CD8-positive, alpha-beta memory T cell (primary cell): ENCODE measurements at places on chromosomes 11 and 22. TPM values are rescaled to one million over a fixed set of nuclear protein-coding genes. Genes with fewer than 3 reads are reported as not detected.

DNA sequence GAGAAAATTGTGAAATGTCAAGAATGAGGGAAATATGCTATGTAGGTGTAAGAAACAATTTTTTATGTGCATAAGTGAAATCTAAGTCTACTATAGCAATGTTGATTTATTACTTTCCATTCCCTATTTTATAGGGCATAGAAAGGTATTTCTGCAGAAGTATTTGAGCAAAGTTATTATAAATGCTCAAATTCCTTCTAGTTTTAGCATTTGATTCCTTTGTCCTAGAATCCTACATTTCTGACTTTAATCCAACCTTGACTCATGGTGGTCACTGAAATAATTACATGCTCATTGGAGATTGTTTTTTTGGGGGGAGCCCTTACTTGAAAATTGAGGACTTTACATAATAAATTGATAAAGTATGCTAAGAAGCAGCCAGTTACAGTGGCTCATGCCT lies 716.6 kb upstream of the LUZP2 start:
- H3K27ac ChIP-seq = no peak overlapping the region
- H3K36me3 ChIP-seq = no peaks in the 10 kb centered on the region
- H3K4me1 ChIP-seq = no peaks in the 10 kb centered on the region

- H3K4me1 ChIP-seq = no peaks in the 10 kb centered on the region
- H3K27ac ChIP-seq = no peak overlapping the region
- no peak overlapping the region for H3K4me3 ChIP-seq
- no peaks in the 10 kb centered on the region for H3K36me3 ChIP-seq
Measured at GRCh38 chr11:108432783-108433182, 34.5 kb downstream of the C11orf65 start.

DNA sequence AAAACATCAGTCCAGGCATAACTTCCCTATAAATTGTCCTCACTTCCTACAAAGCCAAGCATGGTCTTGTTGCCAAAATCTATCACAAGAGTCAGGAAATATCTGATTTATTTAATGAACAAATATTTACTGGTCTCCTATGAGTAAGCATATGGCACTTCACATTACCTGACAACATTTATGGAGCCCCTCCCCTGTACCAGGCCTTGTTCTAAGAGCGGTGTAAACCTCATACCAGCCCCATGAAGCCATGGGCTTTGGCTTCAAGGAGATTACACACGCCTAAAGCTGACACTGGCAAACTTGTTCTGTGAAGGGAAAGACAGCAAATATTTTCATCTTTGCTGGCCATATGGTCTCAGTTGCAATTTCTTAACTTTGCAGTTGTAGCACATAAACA lies 43.0 kb upstream of the EIF3D start:
- no peaks in the 10 kb centered on the region for H3K27me3 ChIP-seq
- no peak for DNase-seq
- no peaks in the 10 kb centered on the region for H3K36me3 ChIP-seq

GRCh38 chr11:101914341-101914737 lies 471 bp upstream of the CEP126 start:
- H3K36me3 ChIP-seq = no peaks in the 10 kb centered on the region
- H3K27me3 ChIP-seq = no peaks in the 10 kb centered on the region
- no peak for DNase-seq
- peaks cover 16% of the 10 kb centered on the region for H3K4me1 ChIP-seq
- H3K4me3 ChIP-seq = peak overlapping the region; percentile 70

GRCh38 chr11:1501421-1502167 lies 15.0 kb upstream of the MOB2 start:
- H3K4me3 ChIP-seq = no peak overlapping the region
- no peaks in the 10 kb centered on the region for H3K4me1 ChIP-seq
- no peaks in the 10 kb centered on the region for H3K27me3 ChIP-seq
- H3K27ac ChIP-seq = no peak overlapping the region

The KRTAP5-11 gene
- polyA plus RNA-seq = not detected

- no peak for DNase-seq
- H3K4me1 ChIP-seq = no peaks in the 10 kb centered on the region
- H3K36me3 ChIP-seq = no peaks in the 10 kb centered on the region
- H3K27ac ChIP-seq = no peak overlapping the region
- no peaks in the 10 kb centered on the region for H3K27me3 ChIP-seq
Measured at GRCh38 chr11:41458641-41459040, 811 bp downstream of the LRRC4C start.
